ENCODE measurements at places on chromosomes 2 and 18. TPM values are rescaled to one million over a fixed set of nuclear protein-coding genes. Genes with fewer than 3 reads are reported as not detected.

DNA sequence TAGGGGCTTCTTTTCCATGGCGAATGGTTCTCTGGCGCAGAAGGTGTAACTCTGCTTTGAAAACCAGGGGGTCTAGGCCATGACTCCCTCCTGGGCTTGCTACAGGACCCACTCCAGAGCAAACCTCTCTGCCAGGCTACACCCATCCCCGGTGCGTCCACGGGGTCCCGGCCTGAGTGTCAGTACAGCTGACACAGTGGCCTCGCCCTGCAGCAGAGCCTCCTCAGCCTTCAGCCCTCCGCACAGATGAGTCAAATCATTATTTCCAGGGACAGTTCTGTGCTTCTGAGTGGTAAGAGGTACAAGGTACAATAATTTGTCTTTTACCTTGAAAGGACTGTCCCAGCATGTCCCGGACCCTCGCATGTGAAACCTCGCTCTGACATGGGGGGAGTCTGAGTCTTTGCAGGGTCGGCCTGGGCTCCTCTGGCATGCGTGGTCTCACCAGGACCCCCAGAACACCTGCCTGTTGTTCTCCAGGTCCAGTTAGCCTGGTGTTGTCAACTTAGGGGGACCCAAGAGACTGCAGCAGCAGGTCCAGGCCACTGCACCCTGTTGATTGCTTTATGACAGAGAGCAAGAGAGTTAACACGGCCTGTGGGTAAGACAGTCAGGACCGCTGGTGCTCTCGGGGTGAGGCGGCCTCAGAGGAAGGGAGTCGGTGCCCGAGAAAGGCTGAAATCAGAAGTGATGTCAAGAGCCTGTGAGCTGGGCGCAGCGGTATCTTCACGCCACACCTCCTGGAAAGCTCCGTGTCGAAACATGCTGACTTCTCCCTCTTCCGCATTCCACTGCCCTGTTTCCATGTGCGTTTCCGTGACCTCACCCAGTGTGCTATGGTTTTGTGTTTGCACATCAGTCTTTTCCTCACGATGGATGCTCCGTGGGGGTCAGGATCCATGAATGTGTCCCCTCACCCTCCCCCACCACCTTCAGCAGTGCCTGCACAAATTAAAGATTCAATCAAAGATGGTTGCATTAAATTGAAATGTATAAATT lies 340.1 kb downstream of the EIPR1 start:
- peaks cover 4% of the 10 kb centered on the region for H3K27me3 ChIP-seq
- H3K4me3 ChIP-seq = no peak overlapping the region
- no peak overlapping the region for H3K27ac ChIP-seq
- no peak for DNase-seq
- H3K4me1 ChIP-seq = no peaks in the 10 kb centered on the region

Gene CFAP221
- total RNA-seq = 1.1 TPM

DNA sequence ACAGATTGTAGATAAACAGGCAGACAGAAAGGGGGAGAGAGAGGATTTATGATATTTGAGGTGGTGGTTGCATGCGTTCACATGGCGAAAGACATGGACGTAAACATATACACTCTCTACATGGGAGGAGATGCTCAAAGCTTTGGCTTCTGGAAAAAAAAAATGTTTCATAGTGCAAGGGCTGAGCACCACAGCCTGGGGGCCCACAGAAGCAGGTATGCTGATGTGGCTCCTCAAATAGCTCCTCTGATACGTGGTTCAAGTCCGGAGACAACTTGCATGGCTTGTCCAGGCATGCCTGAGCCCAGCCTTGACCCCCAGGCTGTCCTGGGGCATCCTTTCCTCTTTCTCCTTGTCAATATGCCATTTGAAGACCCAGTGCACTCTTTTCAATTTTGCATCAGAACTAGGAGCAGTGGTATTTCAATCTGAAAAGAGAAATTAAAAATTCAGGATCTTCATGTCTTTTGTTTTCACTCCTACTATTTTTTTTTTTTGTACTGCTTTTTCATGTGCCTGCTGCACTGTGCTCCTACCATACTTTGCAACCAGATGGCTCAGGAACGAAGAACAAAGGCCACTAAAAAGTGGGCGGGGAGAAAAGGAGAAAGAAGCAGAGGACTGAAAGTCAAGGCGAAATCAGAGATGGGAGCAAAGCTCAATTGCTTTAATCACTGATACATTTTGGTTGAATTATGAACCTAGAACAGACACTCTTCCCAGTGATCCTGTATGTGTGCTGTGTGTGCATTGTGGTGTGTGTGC lies 495.7 kb upstream of the TCF4 start:
- H3K4me3 ChIP-seq = no peak overlapping the region
- DNase-seq = no peak
- H3K27me3 ChIP-seq = no peaks in the 10 kb centered on the region
- H3K4me1 ChIP-seq = no peaks in the 10 kb centered on the region

GRCh38 chr2:38789691-38790090 lies 11.7 kb downstream of the GEMIN6 start:
- no peak overlapping the region for H3K27ac ChIP-seq
- no peaks in the 10 kb centered on the region for H3K36me3 ChIP-seq
- no peaks in the 10 kb centered on the region for H3K4me1 ChIP-seq
- H3K27me3 ChIP-seq = peaks cover 4% of the 10 kb centered on the region

- H3K27ac ChIP-seq = no peak overlapping the region
- no peak for DNase-seq
- H3K36me3 ChIP-seq = no peaks in the 10 kb centered on the region
- H3K4me3 ChIP-seq = no peak overlapping the region
These were observed 199.2 kb downstream of the SMAD2 start for GRCh38 chr18:47731276-47731675.

GRCh38 chr18:70288171-70288850 lies 534 bp upstream of the SOCS6 start:
- peaks cover 28% of the 10 kb centered on the region for H3K4me1 ChIP-seq
- peak; percentile 55 for DNase-seq
- H3K27ac ChIP-seq = peak overlapping the region; percentile 61
- H3K36me3 ChIP-seq = peaks cover 4% of the 10 kb centered on the region
- H3K4me3 ChIP-seq = peak overlapping the region; percentile 84
